Left lung (tissue), 14 donors: ENCODE measurements at places on chromosomes 6 and 20. TPM values are rescaled to one million over a fixed set of nuclear protein-coding genes. Genes with fewer than 3 reads are reported as not detected.

DNA sequence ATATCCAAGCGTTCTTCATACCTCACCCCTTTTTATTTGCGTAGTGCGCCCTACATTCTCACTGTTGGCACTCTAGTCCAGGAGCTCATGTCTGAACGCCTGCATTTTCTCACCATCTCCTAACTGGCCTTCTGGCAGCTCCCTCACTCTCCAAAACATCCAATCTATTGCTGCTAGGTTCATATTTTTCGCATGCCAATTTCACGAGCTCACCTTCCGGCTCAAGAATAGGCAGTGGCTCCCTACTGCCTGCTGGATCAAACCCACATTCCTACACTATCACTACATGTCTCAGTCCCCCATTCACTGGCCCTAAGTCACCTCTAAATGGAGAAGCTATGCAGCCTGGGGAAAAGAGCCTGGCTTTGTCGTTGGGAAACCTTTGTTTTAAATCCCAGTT is 115.0 kb downstream of the IPCEF1 start:
- DNase-seq: no peak

DNA sequence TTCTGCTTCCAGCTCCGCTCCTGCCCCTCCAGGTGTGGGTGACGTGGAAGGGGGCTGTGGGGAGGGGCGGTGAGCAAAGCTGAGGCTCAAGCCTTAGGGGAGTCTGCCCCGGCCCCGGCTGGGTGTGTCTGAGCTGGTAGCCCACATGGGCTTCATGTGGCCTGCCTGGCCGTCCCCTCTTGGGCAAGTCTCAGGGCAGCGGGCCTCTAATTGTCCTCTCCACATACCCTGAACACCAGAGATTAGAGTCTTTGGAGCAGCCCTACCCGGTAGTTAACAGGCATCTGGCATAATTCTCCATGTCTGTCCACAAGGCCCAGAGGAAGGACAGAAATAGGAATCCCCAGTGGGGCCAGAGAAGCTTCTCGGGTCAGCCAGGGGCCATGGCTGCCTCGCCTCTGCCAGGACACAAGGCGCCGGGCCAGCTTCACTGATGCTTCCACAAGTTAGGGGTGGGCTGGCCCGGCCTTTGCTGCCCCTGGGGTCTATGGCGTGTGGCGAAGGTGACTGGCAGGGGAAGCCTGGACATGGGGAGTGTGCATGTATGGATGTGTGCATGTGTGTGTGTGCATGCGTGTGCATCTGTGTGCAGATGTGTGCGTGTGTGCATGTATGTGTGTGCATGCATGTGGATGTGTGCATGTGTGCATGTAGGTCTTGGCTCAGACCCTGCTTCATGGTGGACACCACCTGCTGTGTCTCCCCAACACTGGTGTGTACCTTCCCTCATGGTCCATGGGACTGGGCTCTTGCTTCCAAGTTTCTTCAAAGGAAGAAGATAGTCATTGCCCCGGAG is 24.0 kb downstream of the FRMD1 start:
- no peak for DNase-seq

GRCh38 chr20:51412951-51413481 is 129.5 kb downstream of the NFATC2 start:
- DNase-seq: no peak

- peak; percentile 60 for DNase-seq
Measured at GRCh38 chr20:62066339-62066982, 780 bp upstream of the TAF4 start.

DNA sequence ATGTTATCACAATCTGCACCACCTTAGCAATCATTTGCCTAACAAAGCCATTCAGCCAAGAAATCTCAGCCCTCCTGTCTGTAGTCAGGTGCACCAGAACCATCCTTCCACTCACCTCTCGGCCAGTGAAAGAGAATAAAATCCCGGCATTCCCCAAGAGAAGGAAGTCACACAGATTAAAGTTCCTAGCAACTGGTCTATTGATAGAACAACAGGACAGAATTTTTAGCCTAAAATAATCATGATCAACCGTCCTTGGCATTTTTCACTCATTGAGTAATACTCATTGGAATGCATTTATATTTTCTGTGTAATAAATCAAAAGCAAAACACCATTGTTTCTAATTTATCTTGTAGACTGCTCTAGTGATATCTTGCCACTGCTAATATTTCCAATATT is 85.7 kb upstream of the CDH4 start:
- DNase-seq: no peak

GRCh38 chr6:42783177-42783875 is 1.5 kb downstream of the BICRAL start:
- DNase-seq: peak; percentile 70

DNA sequence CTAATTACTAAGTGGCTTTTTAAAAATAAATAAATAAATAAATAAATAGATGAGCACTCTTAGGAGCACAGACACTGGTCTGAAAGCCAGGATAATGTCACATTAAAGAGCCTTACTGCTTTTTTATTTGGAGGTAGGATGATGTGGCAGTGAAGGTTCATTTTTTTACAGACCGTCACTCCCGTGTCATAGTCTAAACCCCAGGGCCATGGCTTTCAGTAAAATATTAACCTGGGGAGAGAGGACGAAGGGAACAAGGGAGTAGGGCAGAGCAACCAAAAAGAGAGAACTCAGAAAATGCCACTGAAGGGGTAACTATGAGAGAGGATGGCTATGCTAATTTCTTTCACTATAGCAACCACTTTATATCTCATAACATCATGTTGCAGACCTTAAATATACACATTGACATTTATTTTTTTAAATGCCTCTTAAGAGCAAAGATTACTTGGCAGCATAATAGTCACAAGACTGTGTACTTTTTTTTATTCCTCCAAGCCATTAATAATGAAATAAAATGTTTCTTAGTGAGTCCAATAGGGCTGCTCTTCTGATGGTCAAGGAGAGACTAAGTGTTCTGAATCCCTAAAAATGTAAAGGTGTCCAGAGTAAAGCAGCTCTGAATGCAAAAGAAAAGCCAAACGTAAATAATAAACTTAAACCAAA is 100.9 kb upstream of the SIM1 start:
- no peak for DNase-seq

GRCh38 chr6:680666-681340 is 12.1 kb downstream of the EXOC2 start:
- no peak for DNase-seq

DNA sequence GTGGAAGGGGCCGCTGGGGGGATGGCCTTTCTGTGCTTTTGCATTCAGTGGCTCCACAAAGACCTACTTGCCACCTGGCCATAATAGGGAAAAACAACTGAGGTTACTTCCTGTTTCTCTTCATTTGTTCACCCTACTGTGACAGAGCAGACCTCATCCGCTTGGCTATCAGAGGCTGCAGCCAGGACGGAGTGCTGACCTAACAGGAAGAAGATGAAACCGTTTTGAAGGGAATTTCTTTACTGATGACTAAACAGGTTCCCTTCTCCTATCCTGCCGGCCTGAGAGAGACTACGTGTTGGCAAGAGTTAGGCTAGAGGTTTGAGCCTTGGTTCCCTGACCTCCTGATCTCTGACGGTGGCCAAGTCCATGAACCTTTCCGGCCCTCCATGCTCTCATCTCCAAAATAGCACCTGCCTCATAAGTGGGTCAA is 21.3 kb downstream of the PRR18 start:
- DNase-seq: no peak

Gene MYLK4
- 1.7 TPM for polyA plus RNA-seq

Gene KCNK5
- polyA plus RNA-seq: 26.4 TPM

Gene TP53TG5
- 1.00 TPM for polyA plus RNA-seq

Gene UST
- 7.4 TPM for polyA plus RNA-seq

Gene PCMTD2
- polyA plus RNA-seq: 163 TPM
